ENCODE measurements at places on chromosomes 6 and 20.

DNA sequence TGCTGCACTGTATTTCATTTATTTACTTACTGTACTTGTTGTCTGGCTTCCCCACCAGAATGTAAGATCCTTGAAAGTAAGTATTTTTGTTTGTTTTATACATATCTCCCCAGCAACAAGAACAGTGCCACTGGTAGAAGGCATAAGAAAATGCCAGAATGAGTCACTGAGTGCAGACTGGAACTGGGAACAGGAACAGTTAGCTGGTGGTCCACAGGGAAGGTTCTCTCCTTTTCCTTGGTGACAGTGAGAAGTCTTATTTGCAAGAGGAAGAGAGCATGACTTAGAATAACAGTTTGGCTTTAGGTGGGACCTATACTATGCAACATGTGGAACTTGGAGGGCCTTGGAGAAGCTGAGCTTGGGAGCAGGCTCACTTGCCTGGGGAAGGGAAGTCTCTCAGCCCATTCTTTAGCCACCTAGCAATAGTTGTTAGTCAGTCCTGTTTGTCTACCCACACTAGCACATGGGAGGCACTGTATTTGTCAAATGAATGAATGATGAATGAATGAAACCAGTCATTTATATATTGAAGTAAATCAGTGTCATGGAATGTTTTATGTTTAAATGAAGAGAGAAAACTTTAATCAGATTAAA, 203.5 kb downstream of the KCNQ5 start:
- peak; percentile 46 for DNase-seq

DNA sequence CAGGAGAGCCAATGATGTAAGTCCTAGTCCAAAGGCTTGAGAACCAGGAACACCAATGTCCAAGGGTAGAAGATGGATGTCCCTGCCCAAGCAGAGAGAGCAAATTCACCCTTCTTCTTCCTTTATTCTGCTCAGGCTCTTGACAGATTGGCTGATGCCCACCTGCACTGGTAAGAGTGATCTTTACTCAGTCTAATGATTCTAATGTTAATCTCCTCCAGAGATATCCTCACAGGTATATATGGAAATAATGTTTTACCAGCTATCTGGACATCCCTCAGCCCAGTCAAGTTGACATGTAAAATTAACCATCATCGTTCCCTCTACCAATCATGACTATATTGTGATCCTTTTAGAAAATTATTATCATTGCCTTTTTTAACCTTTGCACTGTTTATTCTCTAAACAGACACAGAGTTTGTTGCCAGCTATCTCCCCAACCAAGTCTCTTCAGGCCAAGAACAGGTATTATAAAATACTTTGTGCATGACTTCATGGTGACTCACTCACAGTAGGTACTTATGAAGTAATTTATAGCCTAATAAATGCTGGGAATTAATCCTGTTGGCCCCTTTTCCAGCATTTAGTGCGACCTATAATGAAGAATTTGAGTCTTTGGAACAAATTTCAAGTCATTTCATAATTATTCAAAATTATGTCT, 26.2 kb upstream of the TSHZ2 start:
- DNase-seq: no peak

DNA sequence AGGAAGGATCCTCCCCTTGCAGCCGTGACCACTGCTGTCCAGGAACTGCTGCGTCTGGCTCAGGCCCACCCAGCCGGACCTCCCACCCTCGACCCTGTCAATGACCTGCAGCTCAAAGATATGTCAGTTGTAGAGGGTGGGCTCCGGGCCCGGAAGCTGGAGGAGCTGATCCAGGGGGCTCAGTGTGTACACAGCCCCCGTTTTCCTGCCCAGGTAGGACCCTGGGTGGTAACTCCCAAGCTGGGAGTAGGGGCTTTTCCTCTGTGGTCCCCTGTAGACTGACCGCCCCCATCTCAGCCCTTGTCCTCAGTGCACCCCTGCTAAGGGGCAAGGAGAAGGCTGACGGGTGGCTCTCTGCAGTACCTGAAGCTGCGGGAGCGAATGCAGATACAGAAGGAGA, 3.6 kb downstream of the DXO start:
- DNase-seq: no peak

DNA sequence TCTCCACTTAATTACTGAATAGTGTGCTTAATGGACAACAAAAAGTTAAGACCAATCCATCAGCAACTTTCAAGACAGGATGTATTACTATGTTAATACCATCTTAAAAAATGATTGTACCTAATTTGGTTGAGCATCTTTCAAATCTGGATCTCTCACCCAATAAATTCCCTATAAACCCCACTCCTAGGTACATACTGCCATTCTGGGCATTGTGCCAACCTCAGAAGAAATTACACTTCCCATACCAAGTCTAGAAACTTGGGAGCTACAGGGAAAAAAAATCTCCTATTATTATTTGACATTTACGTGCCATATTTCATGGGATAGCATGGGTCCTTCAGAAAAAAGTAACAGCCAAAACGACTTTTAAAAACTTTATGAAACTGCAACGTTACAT, 5.1 kb downstream of the SYNCRIP start:
- DNase-seq: no peak

DNA sequence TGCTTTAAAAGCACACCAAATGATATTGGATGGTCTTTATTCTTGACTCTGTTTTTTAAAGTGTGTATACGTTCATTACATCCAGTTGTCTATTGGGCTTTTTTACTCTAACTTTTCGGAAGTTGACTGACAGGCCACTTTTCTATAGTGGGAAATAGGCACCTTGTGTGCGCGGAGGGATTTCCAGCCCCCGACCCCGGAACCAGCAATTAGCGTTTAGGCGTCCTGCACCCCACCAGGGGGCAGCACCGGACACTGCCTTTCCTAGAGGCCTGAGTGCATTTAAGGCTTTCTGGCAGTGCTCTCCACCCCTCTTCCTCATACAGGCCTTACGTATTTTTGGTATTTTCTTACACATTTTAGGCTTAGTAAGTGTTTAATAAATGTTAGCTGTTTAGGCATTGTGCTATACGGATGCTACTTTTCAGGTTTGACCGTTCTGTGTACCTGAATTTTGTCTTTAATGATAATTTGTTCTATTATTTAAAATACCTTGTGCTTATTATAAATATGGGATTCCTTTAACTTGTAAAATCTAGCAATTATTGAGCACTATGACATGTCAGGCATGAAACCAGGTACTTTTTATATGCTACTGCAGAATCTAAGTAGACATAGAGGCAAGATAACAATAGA, 231.8 kb downstream of the BCKDHB start:
- no peak for DNase-seq

DNA sequence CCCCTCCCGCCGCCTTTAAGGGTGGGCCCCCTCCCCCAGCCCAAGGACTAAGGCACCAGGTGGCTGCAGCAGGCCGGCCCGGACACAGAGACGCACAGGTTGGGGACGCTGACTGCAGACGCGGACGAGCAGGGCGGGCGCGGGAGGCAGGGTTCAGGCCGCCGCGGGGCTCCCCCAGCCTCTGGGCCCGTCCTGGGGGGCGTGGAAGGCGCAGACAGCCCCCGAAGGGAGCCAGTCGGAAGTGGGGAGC, 9.3 kb downstream of the DUSP15 start:
- no peak for DNase-seq

- DNase-seq: no peak
Observed at GRCh38 chr20:13364278-13365170, 143.4 kb downstream of the ISM1 start.

DNA sequence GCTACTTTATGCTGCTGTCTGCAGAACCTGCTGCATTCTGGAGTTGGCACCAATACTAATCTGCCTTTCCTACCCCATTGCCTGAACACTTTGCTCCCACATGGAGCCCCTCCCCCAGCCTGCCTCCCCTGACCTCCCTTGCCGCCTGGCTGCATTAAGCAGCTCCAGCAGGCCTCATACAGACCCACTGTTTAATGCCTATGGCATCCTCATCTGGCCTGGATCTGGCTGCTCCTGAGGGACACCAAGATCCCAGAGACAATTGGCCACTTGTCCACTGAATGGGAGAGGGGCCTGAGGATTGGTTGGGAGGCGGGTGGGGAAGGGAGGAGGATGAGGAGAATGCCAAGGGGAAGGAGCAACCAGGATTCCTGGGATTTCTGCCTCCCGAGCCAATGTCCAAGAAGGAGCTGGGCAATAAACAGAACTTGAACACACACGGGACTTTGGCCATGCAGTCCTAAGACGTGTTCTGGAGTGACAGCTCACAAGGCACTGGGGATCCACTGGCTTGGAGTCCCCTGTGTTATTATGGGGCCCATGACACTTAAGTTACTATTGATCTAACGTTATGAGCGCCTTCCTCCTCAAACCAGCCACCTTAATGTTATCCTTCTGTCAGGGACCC, 10.4 kb upstream of the KCNK5 start:
- no peak for DNase-seq

GRCh38 chr20:46312075-46312944, 4.0 kb upstream of the CDH22 start:
- DNase-seq: no peak

GRCh38 chr20:36562724-36563123, 10.7 kb upstream of the TGIF2 start:
- no peak for DNase-seq

DNA sequence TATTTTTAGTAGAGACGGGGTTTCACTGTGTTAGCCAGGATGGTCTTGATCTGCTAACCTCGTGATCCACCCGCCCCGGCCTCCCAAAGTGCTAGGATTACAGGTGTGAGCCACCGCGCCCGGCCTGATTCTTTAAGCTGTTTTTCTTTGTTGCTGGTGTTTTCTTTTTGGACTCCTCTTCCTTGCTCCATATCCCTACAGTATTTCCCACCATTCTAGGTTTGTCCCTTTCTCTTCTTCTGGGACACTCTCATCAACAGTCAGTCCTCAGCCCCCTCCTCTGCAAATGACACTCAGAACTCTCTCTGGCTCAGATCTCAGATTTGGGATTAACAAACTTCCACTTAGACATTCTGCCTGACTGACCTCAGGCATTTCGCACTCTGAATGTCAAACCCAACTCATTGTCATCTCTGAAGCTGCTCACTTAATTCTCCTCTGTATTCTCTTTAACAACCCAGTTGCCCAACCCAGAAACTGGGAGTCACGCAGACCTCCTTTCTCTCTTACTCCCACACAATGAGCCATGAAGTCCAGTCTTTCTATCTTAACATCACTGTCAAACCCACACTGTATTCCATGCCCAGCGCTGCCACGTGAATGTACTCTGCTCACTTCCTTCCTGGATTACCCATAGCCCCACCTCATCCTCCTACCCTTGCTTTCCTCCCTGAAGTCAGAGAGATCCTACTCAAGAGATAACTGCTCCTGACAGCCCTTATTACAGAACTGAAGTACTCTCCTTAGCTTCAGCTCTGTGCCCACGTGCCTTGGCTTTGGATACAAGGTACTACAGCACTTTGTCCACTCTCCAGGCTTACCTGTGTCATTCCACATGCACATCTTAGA, 2.6 kb downstream of the MPIG6B start:
- no peak for DNase-seq

- peak; percentile 37 for DNase-seq
Observed at GRCh38 chr6:24524805-24525204, 30.0 kb downstream of the ALDH5A1 start.

- no peak for DNase-seq
Observed at GRCh38 chr6:35798706-35799105, 1.6 kb upstream of the CLPS start.

DNA sequence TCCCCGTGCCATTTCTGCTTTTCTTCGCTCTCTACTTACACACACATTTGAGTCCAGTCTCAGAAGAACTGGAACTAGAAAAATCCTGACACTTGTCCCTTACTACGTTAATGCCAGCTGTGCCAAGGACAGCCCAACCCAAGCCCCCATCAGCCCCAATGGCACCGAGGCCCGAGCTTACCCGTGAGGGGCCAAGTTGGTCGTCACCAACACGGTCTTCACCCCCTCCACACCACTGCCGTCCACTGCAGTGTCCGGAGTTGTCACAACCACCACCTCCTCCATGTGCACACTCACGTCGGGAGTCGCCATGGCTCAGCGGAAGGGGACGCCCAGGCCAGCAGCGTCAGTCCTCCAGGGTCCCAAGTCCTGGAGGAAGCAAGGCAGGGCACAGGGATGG, 7.8 kb downstream of the GMEB2 start:
- no peak for DNase-seq

GRCh38 chr20:20229595-20229994, 138.3 kb upstream of the INSM1 start:
- peak; percentile 13 for DNase-seq

- no peak for DNase-seq
Observed at GRCh38 chr20:37922016-37922415, 19.1 kb downstream of the VSTM2L start.

DNA sequence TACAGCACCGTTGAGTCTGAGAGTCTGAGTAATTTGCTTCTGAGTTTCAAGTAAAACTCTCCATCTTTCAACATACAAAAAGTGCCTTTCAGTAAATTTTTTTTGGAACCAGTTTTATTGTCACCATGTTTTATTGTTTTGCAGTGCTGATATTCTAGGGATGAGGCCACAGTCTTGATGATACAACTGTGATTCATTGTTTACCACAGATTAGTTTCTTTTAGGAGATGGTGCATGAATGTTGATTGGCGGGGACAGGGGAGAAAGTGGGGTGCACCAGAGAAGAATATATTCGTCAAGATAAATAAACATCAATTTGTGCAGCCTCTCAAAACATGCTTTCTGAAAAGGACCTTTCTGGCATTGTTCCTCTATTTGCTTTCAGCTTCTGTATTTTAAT, 109.0 kb downstream of the MCHR2 start:
- DNase-seq: no peak

DNA sequence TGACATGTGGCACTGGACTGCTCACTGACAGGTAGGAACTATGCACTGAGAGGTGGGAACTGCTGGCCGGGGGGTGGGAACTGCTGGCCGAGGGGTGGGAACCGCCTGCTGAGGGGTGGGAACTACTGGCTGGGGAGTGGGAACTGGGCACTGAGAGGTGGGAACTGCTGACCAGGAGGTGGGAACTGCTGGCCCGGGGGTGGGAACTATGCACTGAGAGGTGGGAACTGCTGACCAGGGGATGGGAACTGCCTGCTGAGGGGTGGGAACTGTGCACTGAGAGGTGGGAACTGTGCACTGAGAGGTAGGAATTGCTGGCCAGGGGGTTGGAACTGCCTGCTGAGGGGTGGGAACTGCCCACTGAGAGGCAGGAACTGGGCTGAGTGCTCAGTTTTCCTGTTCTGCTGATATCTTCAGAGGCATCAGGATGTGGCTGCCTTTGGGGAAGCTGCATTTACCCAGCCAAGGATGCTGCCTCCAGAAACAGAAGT, 90.2 kb downstream of the THBS2 start:
- no peak for DNase-seq

DNA sequence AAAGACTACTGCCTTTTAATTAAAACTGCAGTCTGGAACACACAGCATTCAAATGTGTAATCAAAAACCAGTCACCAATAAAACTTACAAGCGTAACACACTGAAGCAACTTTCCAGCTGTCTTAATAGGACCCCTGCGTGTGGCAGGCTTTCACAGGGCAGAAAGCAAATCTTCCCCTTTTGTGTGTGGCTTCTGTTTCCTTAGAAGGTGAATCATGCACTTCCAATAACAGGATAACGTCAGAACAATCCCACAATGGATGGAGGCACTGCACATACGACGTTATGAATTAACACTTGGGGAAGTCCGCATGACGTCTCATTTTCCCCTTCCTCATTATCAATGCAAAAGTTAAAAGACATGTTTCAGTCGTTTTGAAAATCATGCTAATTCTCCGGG, 44.8 kb downstream of the INSM1 start:
- DNase-seq: peak; percentile 7

- peak; percentile 13 for DNase-seq
Observed at GRCh38 chr20:38473367-38473795, 738 bp downstream of the RALGAPB start.

- DNase-seq: peak; percentile 94
Observed at GRCh38 chr6:169253337-169254238, at the start of gene THBS2. Gene THBS2, minus strand, starts transcription at chr6:169253846. Its CDS starts 3,062 bp downstream, at chr6:169250784.

Data from fibroblast of upper back skin (primary cell).